Activated T-cell treated with anti-CD3 and anti-CD28 coated beads for 1 hour (primary cell): ENCODE measurements at places on chromosomes 12 and 14.

- no peak for DNase-seq
These were observed 3.8 kb downstream of the DIO3 start for GRCh38 chr14:101564819-101565698.

DNA sequence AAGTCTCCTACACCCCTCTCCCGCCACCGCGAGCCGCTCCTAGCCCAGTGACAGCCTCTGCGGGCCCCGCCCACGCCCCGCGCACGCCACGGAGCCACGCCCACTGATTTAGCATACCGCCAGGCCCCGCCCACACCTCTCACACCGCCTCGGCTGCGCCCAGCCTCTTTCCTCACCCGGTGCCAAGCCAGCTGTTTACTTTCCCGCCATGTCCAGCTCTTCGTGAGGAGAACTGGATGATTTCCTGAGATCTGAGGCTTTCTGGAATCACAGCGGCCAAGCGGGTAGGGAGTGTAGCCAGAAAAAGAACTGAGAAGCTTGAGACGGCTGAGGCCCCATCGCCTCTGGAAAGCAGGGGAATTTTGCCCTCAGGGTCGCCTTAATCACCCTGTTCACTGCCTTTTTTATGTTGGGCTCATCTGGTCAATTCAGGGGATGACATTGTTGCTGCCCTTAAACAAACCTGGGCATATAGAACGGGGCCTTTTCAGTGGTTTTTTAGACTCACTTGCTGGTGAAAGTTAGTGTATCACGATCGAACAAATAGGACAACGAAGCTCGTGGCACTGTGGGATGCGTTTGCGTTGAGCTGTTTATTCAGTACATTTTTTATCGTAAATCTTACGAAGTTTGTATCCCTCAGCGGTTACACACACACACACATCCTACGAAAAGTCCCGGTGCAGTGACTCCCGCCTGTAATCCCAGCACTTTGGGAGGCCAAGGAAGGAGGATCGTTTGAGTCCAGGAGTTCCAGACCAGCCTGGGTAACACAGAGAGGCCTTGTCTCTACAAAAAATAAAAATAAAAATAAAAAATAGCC is at the start of gene RNF212B:
TSS of gene RNF212B (plus strand) at position 165 of the 823 bp plus-strand sequence. CDS start 2,410 bp downstream, outside the sequence.
- peak; percentile 72 for DNase-seq

DNA sequence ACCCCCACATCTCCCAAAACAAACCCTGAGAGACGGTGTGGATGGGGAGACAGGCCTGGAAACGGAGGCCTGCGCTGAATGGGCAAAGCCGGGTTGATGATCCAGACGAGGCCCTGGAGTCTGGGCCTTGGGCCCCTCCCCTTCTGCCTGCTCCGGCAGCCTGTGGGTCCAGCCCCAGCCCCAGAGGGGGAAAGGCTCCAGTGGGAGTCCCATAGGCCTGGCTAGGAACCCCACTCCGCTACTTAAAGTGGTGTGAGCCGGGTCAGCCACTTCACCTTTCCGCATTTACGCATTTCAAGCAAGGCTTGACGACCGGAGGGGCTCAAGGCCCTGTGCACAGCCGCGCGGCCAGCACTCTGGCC is 695 bp upstream of the TNFAIP2 start:
- DNase-seq: no peak

- no peak for DNase-seq
These were observed 103.7 kb downstream of the SRGAP1 start for GRCh38 chr12:63948211-63948610.

DNA sequence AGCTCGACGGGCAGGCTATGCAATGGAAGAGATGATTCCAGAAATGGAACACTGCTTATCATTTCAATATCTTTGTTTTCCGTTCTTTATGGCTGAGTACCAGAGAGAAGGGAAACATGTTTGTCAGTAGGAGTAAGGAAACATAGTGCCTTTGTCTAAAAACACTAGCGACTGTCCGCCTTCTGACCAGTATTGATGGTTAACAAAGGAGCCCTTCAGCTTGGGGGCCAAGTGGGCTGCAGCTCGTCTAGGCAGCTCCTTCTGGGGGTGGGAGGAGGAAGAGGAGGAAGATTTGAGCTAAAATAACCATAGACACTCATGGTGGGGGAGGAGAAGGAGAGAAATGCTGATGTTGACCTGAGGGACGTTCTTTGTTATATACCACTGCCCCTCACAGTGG is 15.0 kb downstream of the COQ5 start:
- no peak for DNase-seq

DNA sequence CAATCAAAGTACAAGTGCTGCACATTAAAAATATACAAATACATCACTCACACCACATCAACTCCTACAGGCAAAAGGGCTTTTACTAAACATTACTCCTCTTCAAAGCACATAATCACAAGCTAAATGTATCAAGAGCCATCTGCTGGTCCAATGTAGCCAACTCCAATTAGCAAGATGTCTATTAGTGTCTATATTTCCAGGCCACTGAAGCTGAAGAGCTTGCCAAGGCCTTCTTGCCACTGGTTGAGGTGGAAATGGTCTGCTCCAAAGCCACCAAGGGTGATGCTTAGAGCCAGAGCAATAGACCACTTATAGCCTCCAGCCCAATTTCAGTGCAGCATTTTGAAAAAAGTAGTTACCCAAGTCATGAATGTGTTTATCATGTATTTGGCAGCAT is 54.4 kb downstream of the RASSF9 start:
- no peak for DNase-seq

- DNase-seq: no peak
These were observed 94.7 kb upstream of the OR4E1 start for GRCh38 chr14:21768116-21768874.

DNA sequence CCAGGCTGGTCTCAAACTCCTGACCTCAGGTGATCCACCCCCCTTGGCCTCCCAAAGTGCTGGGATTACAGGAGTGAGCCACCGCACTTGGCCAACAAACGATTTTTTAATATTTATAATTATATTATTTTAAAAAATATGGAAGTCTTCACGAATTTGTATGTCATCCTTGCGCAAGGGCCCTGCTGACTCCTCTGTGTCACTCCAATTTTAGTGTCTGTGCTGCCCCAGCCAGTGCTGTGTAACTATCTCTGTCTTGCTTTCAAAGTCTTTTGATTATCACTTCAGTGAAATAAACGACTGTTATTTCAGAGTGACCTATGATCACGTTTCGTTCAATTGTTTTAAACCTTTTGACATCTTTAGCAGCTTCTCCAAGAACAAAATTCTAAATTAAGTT is 13.1 kb upstream of the MMP17 start:
- DNase-seq: no peak

GRCh38 chr12:128111951-128112350 is 155.0 kb upstream of the TMEM132C start:
- DNase-seq: no peak

DNA sequence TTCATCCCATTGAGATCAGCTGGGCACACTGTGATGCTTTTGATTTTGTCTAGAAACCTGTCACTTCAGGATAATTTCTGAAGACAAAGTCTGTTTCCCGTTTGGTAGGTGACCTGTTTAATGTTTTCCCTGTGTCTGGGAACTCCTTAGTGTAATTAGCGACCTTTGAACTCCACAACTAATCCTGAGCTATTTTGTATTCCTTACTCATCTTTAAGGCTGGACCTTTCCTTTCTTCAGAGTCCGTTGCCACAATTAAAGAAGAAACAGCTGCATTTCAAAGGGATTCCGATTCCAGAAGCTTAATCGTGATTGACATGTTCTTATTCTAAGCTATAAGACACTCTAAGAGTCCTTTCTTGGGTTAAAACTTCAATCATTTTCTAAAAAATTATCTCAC is 22.0 kb downstream of the AP5M1 start:
- no peak for DNase-seq

GRCh38 chr12:2027351-2027750 is 23.1 kb upstream of the DCP1B start:
- no peak for DNase-seq

DNA sequence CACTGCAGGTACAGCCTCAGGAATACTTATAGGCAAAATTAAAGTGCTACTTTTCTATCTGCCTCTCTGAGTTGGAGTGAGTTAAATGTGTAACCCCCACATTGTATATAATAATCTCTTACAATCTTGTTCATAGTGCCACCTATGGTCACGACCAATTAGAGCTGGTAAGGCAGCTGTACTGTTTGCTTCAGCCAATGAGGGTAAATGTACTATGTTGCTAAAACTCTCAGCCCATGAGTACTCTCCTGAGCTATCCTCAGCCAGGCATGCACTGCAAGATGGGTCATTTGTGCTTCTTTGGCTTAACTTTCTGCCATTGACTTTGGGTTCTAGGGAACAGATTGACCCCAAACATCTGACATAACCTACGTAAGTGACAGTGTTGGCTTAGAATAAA is 15.0 kb upstream of the MDM2 start:
- no peak for DNase-seq

DNA sequence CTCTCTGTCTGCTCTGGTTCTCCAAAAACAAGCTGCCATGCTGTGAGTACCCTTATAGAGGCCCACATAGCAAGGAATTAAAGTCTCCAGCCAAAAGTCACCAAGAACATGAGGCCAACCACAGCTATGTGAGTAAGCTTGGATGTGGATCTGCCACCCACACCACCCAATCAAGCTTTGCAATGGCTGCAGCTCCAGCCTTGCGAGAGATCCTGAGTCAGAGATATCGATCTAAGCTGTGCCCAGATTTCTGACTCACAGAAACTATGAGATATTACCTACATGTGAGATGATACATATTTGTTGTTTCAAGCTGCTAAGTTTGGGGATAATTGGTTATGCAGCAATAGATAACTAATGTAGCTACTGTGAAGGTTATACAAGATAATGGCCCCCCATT is 15.5 kb upstream of the TMEM233 start:
- DNase-seq: no peak

DNA sequence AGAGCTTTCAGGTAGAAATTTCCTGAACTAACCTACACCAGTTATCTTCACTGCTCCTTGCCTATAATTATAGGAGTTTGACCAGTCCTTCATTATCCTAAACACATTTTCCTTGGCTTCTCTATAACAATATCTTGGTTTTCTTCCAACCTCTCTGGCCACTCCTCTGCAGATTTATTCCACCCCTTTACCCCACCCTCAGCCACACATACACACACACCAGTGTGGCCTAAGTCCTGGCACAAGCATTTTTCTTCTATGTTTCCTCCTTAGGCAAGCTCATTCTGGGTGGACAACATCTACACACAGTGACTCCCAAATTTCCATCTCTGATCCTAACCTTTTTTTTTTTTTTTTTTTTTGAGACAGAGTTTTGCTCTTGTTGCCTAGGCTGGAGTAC is 25.1 kb downstream of the CDK17 start:
- DNase-seq: no peak

GRCh38 chr14:52059649-52060048 is 9.2 kb downstream of the NID2 start:
- DNase-seq: no peak

GRCh38 chr14:39264057-39264456 is 30.3 kb downstream of the MIA2 start:
- no peak for DNase-seq

DNA sequence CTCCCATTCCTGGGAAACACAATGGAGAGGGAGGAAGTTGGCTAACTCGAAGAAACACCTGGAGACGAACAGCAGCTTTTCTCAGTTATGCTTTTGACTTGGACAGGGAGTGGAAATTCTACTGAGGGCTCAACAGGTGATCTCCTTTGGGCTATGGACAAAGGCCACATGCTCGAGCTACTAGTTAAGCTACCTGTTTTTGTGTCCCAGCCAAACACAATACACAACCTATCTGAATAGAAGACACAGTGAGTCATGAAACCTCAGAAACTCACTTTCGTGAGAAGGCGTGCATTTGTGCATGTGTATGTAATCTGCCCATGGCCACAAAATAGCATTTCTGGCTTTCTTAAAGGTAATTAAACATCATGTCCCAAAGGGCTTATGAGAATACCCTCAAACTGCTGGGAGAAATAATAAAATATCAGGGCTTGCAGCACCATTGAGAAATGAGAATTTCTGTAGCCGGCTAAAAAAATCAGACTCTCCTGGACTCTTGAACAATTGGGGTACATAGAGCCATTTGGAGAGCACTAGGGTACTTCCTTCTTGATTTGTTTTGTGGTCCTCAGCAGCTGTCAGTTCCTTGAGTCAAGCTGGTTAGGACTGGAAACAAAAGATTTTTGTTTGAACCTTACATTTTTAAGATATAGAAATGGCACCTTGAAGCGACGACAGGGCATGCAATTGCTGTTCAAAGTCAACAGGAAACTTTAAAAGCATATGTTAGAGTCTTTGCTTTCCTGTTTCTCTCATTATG is 85.5 kb upstream of the PTHLH start:
- no peak for DNase-seq

- DNase-seq: no peak
These were observed 883.7 kb upstream of the TMEM132C start for GRCh38 chr12:127383281-127383680.
